ENCODE measurements at places on chromosomes 1 and 21.

GRCh38 chr1:7543718-7544090 is 227.4 kb upstream of the VAMP3 start:
- no peak for DNase-seq

DNA sequence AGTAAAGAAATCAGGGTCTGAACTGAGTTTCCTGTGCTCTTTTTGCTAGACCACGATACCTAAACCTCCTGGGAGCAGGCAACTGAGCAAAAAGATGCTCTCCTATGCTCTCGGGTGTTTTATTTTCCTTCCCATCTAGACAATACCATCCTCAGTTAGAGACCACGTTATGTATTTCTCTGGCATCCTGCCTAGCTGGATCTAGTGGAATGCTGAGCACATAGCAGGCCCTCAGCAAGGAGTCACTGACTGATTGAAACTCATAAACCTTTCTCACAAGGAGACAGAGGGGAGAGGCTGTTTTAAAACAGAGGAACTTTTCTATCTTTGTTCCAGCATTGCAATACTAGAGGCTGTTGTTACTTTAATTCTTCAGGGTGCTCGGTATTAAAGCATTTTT is 168.0 kb downstream of the CYYR1 start:
- no peak for DNase-seq

DNA sequence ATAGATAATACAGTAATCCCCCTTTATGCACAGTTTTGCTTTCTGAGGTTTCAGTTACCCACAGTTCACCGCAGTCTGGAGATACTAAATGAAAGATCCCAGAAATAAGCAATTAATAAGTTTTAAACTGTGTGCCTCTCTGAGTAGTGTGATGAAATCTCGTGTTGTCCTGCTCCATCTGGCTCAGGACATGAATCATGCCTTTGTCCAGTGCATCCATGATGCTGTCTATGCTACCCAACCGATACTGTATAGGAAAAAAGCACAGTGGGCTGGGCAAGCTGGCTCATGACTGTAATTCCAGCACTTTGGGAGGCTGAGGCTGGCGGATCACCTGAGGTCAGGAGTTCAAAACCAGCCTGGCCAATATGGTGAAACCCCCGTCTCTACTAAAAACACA is 85.0 kb upstream of the SLC2A1 start:
- no peak for DNase-seq

DNA sequence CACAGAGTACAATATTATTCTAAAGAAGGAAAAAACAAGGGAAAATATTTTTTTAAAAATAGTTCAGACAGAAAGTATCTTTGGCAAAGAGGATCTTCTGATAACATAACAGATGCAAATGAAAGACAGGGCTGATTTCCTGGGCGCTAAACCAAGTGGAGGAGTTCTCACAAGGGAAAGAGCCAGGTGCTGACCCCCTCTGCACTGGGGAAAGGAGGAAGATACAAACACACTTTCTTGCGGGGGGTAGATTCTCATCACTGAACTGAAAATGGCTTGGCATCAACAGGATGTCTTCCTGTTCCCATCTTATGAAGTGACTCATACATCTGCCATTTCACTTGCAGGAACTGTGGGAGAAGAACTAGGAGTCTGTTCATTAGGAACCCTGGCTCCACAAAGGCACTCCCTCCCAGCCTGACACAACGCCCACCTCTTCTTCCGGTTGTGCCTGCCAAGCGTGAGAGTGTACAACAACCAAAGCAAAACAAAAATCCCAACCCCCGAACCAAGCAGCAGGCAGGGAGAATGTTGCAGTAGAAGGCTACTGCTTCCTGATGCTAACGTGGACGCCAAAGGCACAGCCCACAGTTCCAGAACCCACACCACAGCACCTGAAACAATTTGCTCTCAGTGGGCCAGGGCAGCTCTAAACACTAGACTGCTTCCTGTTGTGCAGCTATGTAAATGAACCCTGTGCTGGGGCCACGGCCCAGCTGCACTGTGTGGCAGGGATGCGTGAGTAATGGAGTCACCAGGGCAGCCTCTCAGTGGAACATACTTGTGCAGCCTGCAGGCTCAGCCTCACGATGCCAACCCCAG is 51.0 kb downstream of the GADD45A start:
- no peak for DNase-seq

DNA sequence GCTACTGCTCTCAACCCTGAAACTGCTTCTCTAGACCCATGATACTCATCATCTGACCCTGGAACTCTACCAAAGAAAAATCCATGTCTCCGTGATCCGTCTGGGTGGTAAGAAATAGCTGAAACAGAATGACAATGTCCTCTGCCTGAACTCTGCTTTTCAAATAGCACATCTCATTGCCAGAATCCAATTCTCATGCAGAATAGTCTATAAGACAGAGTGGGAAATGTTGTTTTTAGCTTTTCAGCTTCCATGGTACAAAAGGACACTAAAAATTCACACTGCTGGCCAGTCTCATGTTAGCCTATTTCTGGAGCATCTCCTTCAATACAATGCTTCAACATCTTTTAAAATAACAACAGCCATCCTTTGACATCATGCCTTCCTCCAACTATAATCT is 1355.8 kb upstream of the PRMT6 start:
- DNase-seq, result no peak

DNA sequence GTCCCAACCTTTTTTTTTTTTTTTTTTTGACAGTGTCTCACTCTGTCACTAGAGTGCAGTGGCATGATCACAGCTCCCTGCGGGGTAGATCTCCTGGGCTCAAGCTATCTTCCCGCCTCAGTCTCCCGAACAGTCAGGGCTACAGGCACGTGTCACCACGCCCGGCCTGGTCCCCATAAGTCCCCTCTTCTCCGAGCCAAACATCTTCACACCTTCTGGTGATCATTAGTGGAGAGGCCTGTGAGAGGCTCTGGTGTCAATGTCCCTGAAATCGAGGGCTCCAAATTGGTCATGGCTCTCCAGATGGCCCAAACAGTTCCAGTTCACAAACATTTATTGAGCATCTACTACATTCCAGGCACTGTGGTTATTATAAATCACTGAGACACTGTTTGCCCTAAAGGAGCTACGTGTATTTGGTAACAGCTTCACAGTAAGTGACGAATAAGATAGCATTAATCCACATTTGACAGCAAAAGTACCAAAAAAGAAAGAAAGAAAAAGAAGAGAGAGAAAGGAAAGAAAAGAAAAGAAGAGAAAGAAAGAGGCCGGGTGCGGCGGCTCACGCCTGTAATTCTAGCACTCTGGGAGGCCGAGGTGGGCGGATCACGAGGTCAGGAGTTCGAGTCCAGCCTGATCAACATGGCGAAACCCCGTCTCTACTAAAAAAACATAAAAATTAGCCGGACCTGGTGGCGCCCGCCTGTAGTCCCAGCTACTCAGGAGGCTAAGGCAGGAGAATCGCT is 867 bp upstream of the TIMM17A start:
- no peak for DNase-seq

GRCh38 chr1:113266788-113267187 is 123.5 kb upstream of the MAGI3 start:
- no peak for DNase-seq

DNA sequence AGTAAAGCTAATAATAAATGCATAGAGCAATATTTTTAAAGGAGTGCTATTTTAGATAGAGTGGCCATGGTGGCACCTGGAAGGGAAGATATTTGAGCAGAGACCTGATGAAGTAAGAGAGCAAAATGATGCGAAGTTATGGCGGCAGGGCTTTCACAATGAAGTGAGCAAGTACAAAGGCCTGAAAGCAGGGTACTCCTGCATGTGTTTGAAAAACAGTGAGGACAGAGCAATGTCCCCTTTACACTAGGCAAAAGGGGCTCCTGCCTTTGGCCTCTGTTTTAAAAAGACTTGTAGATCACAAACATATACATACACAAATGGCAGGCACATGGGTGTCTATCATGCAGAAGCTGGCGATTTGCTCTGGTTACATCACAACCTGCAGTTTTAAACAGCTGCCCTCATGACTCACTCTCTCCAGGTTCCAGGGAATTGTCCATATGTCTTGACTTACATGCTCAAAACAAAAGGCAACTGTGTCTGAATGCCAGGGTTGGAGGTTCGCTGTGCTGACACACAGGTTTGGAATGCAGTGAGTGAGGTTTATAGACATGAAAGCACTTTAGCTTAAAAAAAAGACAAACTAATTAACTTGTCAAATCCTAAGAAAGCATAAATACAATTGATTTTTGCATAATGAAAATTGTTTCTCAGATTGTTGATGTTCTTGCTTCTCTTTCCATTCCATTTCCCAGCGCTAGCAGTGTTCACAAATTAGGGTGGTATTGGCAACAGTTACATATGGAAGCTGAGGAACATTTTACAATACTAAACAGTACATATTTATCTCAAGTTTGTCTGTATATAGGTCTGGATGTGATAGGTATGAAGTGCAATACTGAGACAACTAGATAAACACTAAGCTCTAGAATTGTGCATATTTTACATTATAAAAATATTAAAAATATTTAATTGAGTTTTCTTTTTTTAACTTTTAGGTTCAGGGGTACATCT is 313.9 kb downstream of the BARHL2 start:
- DNase-seq, result peak; percentile 56

GRCh38 chr1:58765441-58765840 is 18.4 kb downstream of the JUN start:
- DNase-seq, result no peak

- no peak for DNase-seq
These were observed 1061.4 kb downstream of the MRPL39 start for GRCh38 chr21:24545807-24546361.

- DNase-seq, result no peak
These were observed 29.0 kb upstream of the COL16A1 start for GRCh38 chr1:31732751-31733289.

DNA sequence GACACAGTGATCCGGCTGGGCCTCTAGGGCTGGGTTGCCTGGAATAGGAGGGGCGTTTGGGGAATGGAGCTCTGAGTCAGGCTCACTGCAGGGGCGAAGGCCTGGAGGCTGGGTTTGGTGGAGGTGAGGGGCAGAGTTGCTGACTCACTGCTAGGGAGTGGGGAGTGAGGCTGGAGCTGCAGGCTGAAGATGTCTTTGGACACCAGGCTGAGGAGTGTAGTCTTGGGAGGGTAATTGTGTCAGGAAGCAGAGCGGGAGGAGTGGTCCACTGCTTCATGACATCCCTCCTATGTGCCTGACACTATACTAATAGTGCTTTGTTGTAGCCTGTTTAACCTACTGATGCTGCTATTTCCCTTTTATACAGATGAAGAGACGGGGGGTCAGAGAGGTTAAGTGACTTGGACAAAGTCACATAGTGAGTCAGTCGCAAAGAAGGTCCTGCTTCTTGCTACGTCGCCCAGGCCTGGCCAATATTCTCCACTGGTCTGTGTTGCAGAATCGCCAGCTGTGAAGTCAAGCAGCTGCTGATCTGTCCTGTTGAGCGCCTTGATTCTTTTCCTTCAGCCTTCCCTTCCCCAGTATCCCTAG is 13.6 kb downstream of the ACTL8 start:
- no peak for DNase-seq

GRCh38 chr1:84774669-84775534 is 84.6 kb upstream of the SSX2IP start:
- no peak for DNase-seq

DNA sequence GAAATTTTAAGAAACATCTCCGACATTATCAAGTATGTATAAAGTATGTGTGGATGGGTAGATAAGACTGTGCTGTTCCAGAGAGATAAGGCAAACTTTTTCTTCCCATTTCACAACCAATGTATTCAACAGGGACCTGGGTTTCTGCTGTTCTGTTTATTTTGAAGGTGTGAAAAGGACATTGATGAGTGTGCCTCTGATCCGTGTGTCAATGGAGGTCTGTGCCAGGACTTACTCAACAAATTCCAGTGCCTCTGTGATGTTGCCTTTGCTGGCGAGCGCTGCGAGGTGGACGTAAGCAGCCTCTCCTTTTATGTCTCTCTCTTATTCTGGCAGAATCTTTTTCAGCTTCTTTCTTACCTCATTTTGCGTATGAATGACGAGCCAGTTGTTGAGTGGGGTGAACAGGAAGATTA is 174.0 kb downstream of the CRB1 start:
- DNase-seq, result no peak

DNA sequence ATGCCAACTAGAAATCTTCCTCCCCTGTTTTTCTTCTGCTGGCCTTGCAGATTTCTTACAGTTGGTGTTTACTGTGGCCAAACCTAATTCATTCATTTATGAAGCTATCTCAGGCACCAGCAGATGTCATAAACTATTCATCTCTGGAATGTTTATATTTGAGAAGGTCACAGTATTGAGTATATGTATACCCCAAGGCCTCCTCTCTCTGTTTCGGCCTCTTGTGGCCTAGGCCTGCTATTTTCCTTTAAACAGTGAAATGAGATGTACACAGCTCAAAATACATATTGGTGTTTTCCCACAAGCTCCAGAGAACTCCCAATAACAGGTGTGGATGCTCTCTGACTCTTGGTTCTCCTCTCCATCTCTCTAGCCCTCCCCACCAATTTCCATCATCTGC is 520.7 kb upstream of the CAMK1G start:
- no peak for DNase-seq

DNA sequence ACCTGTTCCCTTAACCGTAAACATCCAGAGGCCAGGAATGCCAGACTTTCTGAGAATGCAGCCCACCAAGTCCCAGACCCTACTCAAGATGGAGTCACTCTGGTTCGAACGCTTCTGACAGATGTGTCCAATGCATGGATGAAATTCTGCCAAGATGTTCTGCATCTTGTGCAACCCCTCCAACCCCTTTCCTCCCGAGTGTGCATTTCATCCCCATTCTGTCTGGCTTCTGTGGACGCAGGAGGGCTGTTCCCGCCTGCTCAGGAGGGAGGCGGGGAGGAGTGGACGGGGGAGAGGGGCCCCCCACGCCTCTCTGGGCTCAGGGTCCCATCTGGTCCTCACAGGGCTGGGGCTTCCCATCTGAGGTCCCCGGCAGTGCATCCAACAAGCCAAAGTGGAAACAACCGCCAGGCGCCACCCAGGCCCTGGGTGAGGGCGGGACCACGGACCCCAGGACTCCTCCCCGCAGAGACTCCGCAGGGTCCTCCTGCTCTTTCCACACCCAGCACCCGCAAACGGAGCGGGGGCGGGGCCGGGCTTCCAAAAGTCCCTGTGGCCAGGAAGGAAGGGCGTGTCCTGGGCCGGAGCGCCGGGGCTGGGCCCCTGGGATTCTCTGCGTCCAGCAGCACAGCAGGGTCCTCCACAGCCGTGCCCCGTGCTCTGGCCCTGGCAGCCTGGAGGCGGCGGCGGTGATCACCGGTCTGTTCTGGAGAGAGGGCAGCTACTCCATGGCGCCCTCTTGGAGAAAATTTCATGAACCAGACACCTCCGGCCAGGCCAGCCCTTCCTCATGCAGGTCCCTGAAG is 27.8 kb upstream of the SUMO3 start:
- peak; percentile 90 for DNase-seq

DNA sequence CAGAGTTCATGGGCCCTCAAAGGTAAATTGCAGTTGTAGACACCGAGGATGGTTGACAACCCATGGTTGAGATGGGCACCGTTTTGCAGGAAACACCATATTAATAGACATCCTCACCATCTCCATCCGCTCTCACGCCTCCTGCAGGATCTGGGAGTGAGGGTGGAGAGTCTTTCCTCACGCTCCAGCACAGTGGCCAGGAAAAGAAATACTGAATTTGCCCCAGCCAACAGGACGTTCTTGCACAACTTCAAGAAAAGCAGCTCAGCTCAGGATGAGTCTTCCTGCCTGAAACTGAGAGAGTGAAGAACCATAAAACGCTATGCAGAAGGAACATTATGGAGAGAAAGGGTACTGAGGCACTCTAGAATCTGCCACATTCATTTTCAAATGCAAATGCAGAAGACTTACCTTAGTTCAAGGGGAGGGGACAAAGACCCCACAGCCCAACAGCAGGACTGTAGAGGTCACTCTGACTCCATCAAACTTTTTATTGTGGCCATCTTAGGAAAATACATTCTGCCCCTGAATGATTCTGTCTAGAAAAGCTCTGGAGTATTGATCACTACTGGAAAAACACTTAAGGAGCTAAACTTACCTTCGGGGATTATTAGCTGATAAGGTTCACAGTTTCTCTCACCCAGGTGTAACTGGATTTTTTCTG is 9.3 kb downstream of the SLAMF8 start:
- DNase-seq, result no peak

Data from H1 (cell line).